Fibroblast of lung (primary cell): ENCODE measurements at places on chromosomes 5 and 9. TPM values are rescaled to one million over a fixed set of nuclear protein-coding genes. Genes with fewer than 3 reads are reported as not detected.

Gene SLC27A4
- 11.7 and 11.8 TPM in 2 replicates for total RNA-seq

Gene BTNL3
- not detected in 2 replicates for total RNA-seq

DNA sequence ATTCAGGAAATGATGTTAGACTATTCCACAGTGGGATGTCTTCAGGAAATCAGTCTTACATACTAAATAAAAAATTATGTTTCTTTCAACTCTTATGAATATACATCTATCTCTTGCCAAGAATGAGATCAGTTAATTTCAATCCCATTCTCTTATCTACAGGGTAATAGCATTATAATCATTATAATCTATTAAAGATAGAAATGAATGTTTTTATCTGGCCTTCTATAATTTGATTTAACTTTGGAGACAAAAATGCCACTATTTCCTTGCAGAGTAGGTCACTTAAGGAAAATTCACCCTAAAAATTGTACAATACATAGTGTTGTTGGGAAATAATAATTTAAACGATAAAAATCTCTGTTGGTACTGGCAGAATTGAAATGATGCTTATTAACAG lies 96.4 kb downstream of the HOMER1 start:
- no peak for DNase-seq
- no peaks in the 10 kb centered on the region for H3K27me3 ChIP-seq
- no peak overlapping the region for H3K4me3 ChIP-seq
- no peak overlapping the region for H3K27ac ChIP-seq
- no peaks in the 10 kb centered on the region for H3K36me3 ChIP-seq

DNA sequence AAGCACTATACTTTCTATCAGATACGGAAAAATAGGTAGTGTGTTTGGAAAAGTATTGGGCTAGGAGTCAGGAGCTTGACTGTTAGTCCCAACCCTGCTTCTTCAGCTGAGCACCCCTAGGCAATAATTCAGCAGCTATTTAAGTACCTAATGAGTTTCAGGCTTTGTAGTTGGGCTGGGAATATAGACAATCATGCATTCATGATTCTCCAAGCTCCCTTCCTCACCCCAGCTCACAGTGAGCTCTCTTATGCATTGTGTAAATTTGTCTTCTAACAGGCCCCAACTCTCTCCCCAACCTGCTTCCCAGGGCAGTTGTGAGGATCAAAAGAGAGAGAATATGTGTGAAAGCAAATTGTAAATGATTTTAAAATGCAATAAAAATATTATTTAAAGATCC lies 201.2 kb downstream of the MSX2 start:
- no peak overlapping the region for H3K27ac ChIP-seq
- H3K27me3 ChIP-seq, result no peaks in the 10 kb centered on the region
- H3K4me1 ChIP-seq, result no peaks in the 10 kb centered on the region

DNA sequence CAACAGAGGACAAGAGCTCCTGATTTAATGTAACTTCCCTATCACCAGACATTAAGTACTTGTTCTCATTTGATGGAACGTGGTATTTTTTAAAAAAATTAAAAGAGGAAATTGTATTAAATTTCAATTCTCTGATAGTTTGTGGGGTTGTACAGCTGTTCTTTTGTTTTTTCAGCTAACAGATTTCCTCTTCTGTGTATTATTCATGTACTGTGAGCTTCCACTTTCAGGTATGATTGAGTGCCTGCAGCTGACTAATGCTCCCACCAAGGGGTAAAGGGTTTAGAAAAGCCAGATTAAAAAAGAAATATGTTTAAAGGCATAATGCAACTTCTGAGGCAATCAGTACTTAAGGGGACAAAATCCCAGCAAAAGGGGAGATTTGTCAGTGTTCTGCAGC lies 117.7 kb upstream of the ACTBL2 start:
- DNase-seq, result no peak
- no peak overlapping the region for H3K27ac ChIP-seq
- H3K36me3 ChIP-seq, result no peaks in the 10 kb centered on the region
- H3K4me3 ChIP-seq, result no peak overlapping the region

Gene CTXN3
- not detected in 2 replicates for total RNA-seq

GRCh38 chr5:166899343-166899742 lies 1392.1 kb upstream of the WWC1 start:
- H3K27me3 ChIP-seq, result no peaks in the 10 kb centered on the region
- no peak overlapping the region for H3K4me3 ChIP-seq
- no peaks in the 10 kb centered on the region for H3K4me1 ChIP-seq
- H3K27ac ChIP-seq, result no peak overlapping the region
- DNase-seq, result no peak

GRCh38 chr9:22030101-22030598 lies 21.0 kb upstream of the CDKN2B start:
- no peaks in the 10 kb centered on the region for H3K36me3 ChIP-seq
- H3K4me3 ChIP-seq, result no peak overlapping the region
- H3K4me1 ChIP-seq, result no peaks in the 10 kb centered on the region
- no peaks in the 10 kb centered on the region for H3K27me3 ChIP-seq
- no peak overlapping the region for H3K27ac ChIP-seq

GRCh38 chr5:36417668-36418067 lies 116.0 kb upstream of the RANBP3L start:
- H3K27me3 ChIP-seq, result no peaks in the 10 kb centered on the region
- no peaks in the 10 kb centered on the region for H3K36me3 ChIP-seq
- no peak overlapping the region for H3K4me3 ChIP-seq
- no peaks in the 10 kb centered on the region for H3K4me1 ChIP-seq
- H3K27ac ChIP-seq, result no peak overlapping the region

DNA sequence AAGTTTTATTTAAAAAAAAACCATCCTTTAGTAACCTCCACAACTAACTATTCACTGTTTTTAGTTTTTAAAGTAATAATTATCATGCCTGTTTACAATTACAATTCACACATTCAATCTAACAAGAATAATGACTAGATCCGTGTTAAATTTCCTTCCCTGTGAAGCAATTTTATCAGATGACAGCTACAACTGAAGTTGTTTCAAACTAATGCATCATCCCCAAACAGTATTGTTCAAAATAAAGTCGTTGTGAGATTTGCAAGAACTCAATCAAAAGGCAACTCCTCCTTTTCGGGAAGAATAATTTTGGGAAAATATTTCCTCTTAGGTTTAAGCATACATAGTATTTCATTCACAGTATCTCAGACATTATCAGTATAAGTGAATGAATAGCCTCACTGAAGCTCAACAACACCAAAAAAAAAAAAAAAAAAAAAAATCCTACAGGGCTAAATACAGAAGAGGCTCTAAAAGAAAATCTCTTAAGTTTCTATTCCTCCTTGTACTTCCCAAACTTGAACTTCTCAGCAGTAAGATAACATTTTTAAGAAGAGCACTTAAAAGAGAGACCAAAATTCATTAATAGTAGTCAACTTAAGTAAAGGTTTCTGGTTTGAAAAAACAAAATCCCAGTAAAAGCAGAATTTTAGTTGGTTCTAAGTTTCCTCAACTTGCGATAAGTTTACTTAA lies 9.4 kb downstream of the C9orf72 start:
- H3K4me3 ChIP-seq, result no peak overlapping the region
- no peak for DNase-seq
- H3K36me3 ChIP-seq, result no peaks in the 10 kb centered on the region
- no peaks in the 10 kb centered on the region for H3K4me1 ChIP-seq

DNA sequence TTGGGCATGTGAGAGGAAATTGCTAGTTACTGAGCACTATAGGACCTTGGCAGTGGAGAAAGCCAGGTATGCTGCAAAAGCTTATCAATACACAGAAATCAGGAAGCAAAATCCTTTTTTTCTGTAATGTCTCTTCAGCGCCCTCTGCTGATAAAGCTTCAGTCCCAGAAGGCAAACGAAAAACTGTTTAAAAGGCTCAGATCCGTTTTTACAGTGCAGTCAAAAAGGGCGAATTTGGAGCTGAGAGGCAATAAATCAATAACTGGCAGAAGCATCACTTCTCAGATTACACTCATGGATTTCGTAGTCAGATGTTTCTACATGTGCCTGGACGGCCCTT lies 1.1 kb upstream of the MAN2A1 start:
- H3K4me3 ChIP-seq, result peak overlapping the region; percentile 43
- no peaks in the 10 kb centered on the region for H3K27me3 ChIP-seq
- DNase-seq, result no peak
- peak overlapping the region; percentile 91 for H3K27ac ChIP-seq

Gene DDX4
- not detected in 2 replicates for total RNA-seq

Gene ABLIM3
- 37.2 and 48.1 TPM in 2 replicates for total RNA-seq

GRCh38 chr5:143781993-143782520 lies 29.9 kb upstream of the HMHB1 start:
- no peaks in the 10 kb centered on the region for H3K27me3 ChIP-seq
- peak; percentile 13 for DNase-seq
- no peak overlapping the region for H3K4me3 ChIP-seq
- H3K4me1 ChIP-seq, result peaks cover 2% of the 10 kb centered on the region

DNA sequence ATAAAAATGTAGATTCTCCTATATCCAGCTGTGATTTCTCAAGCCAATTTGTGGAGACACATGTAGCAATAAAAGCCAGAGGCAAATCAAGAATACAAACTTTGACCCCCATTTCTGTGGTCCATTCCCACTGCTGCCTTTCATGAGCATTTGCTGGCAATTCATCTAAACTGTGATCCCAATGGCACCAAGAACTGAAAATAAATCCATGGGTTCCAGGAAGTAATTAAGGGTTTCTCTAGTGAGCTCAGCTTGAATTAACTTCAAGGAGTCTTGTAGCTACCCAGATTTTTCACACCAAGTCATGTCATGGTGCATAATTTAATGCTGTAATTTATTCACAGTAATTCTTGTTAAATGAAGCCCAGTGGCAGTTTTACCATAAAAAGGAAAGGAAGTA lies 145.0 kb upstream of the SMC2 start:
- DNase-seq, result no peak
- no peaks in the 10 kb centered on the region for H3K36me3 ChIP-seq
- H3K27ac ChIP-seq, result no peak overlapping the region
- H3K4me1 ChIP-seq, result no peaks in the 10 kb centered on the region
- no peak overlapping the region for H3K4me3 ChIP-seq

Gene CDC20B
- total RNA-seq, result under 0.01 TPM in 1 of 2 replicates, not detected in the other

DNA sequence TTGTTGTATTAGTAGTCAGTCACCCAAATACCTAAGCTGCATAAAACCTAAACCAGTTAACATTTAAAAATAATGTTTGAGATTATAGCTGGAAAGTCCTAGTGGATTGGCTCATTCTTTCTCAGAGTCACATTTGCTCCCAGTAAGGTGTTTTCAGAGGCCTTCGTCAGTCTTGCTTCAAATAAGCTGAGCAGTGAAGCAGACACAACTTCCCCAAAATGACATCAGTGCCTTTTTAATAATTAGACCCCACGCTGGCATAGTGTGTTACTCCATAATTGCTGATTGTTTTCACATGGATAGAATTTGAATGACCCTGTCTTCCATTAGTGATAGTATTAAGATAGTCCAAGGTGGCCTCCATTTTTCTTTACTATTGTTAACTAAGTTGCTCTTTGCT lies 245.8 kb downstream of the PJA2 start:
- H3K4me1 ChIP-seq, result no peaks in the 10 kb centered on the region
- DNase-seq, result no peak
- no peaks in the 10 kb centered on the region for H3K36me3 ChIP-seq
- H3K4me3 ChIP-seq, result no peak overlapping the region
- H3K27ac ChIP-seq, result no peak overlapping the region

Gene CDH9
- not detected in 2 replicates for total RNA-seq

DNA sequence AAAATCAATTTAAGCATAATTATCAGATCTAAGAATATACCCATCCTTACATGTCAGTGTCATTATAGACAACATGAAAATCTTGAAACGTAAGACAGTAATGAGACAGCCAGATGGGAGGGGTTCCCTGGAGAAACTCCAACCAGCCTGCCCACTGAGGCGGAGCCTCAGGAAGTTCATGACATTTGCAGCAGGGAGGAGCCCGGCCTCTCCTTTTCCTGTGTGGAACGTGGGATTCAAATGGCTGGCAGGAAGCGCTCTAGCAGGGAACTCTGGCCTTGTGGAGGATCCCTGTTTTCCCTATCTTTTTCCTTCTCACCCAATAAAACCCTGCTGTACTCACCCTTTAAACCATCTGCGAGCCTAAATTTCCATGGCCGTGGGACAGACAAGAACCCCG lies 176.6 kb upstream of the KCNN2 start:
- no peaks in the 10 kb centered on the region for H3K4me1 ChIP-seq
- H3K27me3 ChIP-seq, result no peaks in the 10 kb centered on the region
- no peaks in the 10 kb centered on the region for H3K36me3 ChIP-seq

- DNase-seq, result peak; percentile 46
- no peaks in the 10 kb centered on the region for H3K4me1 ChIP-seq
- H3K36me3 ChIP-seq, result no peaks in the 10 kb centered on the region
- no peak overlapping the region for H3K4me3 ChIP-seq
- H3K27ac ChIP-seq, result no peak overlapping the region
- H3K27me3 ChIP-seq, result no peaks in the 10 kb centered on the region
These were observed 210.2 kb downstream of the TSSK1B start for GRCh38 chr5:113224605-113225065.

- no peaks in the 10 kb centered on the region for H3K36me3 ChIP-seq
- H3K4me1 ChIP-seq, result peaks cover 4% of the 10 kb centered on the region
- no peaks in the 10 kb centered on the region for H3K27me3 ChIP-seq
- no peak overlapping the region for H3K27ac ChIP-seq
These were observed 304.0 kb downstream of the PRELID2 start for GRCh38 chr5:145531038-145531734.

DNA sequence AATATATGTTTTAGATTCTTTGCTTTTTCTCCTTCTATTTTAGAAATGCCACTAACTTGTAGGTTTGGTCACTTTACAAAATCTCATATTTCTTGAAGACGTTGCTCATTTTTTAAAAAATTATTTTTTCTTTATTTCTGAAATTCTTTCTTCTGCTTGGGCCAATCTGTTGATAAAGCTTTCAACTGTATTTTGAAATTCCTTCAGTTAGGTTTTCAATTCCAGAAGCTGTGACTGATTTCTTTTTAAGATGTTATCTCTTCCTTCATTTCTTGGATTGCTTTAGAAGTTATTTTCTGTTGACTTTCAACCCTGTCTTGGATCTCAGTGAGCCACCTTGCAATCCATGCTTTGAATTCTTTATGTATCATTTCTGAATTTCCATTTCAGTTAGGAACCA lies 64.2 kb downstream of the SLC25A46 start:
- no peak overlapping the region for H3K4me3 ChIP-seq
- H3K36me3 ChIP-seq, result no peaks in the 10 kb centered on the region
- no peak for DNase-seq
- no peaks in the 10 kb centered on the region for H3K27me3 ChIP-seq
- H3K27ac ChIP-seq, result no peak overlapping the region
- H3K4me1 ChIP-seq, result peaks cover 3% of the 10 kb centered on the region

DNA sequence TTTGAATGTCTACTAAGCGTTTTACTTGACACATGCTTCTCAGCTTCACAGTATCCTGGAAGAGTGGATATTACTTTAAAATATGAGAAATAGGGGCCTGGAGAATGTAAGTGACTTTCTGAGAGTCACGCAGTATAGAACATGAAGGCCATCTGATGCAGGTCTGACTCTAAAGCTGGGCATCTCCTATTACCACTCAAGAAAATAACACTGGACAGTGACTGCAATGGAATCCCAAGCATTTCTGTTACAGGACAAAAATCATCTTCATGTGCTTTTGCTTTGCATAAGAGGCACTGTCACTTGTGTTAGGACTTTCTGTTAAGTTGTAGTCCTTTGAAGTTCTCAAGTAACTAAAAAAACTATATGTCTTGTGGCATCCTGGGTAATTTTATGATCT lies 335.5 kb downstream of the FBXL7 start:
- no peaks in the 10 kb centered on the region for H3K36me3 ChIP-seq
- no peak for DNase-seq
- no peaks in the 10 kb centered on the region for H3K27me3 ChIP-seq
- H3K4me1 ChIP-seq, result peaks cover 12% of the 10 kb centered on the region

GRCh38 chr9:75891771-75892215 lies 1.3 kb downstream of the PCSK5 start:
- peaks cover 7% of the 10 kb centered on the region for H3K27me3 ChIP-seq
- no peak overlapping the region for H3K27ac ChIP-seq
- peak overlapping the region; percentile 78 for H3K4me3 ChIP-seq
- no peaks in the 10 kb centered on the region for H3K36me3 ChIP-seq
- peak; percentile 36 for DNase-seq
- H3K4me1 ChIP-seq, result peaks cover 3% of the 10 kb centered on the region

- peak overlapping the region; percentile 11 for H3K27ac ChIP-seq
- no peak overlapping the region for H3K4me3 ChIP-seq
- peaks cover 14% of the 10 kb centered on the region for H3K4me1 ChIP-seq
- no peaks in the 10 kb centered on the region for H3K36me3 ChIP-seq
- peak; percentile 91 for DNase-seq
These were observed 92.8 kb upstream of the CCDC112 start for GRCh38 chr5:115389034-115389798.
